ENCODE measurements at places on chromosomes 12 and 14. TPM values are rescaled to one million over a fixed set of nuclear protein-coding genes. Genes with fewer than 3 reads are reported as not detected.

Gene SLC6A13
- total RNA-seq, result 0.09 TPM

Gene REM2
- 0.09 TPM for total RNA-seq

Gene AQP6
- not detected for total RNA-seq

Gene RNF212B
- total RNA-seq, result not detected

Gene IAPP
- not detected for total RNA-seq

Gene ENDOU
- not detected for total RNA-seq

Gene SLC25A47
- total RNA-seq, result not detected

Gene HELB
- 1.3 TPM for total RNA-seq

Gene EXOC3L4
- total RNA-seq, result not detected

Gene SYNE3
- 4.5 TPM for total RNA-seq

Gene STAC3
- total RNA-seq, result 0.19 TPM

Gene ACTR10
- 39.5 TPM for total RNA-seq

Gene EFS
- not detected for total RNA-seq

Gene RIN3
- 4.9 TPM for total RNA-seq

Gene KRT73
- total RNA-seq, result not detected

Gene NRIP2
- not detected for total RNA-seq

Gene VASH1
- 101 TPM for total RNA-seq

Gene SETD1B
- total RNA-seq, result 2.7 TPM

Gene NCOR2
- 33.2 TPM for total RNA-seq

Gene CD27
- total RNA-seq, result 0.09 TPM

Gene COPZ1
- 96.9 TPM for total RNA-seq

Gene PTPN11
- total RNA-seq, result 68.9 TPM

Gene OR4E2
- total RNA-seq, result not detected

Gene RESF1
- total RNA-seq, result 87.3 TPM

Gene ARMH4
- total RNA-seq, result 1.0 TPM
